GM12891 (cell line): ENCODE measurements at places on chromosomes 16 and 17.

DNA sequence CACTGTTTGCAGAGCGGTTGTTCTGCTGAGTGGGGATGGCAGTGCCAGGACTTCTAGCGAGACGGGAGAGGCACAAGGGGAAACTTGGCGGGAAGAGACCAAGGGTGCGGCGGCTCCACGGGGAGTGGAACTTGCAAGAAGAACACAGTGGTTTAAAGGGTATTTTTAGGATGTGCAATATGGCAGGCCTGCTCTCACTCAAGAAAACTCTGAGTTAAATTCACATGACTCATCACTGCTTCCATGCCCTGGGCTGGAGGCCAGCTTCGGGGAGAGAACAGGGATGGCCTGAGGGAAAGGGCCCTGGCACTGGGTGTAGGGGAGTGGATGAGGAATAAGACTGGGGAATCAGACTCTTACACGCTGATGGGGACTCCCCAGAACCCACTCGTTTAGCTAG is 13.3 kb upstream of the CD300LD start:
- DNase-seq: no peak

DNA sequence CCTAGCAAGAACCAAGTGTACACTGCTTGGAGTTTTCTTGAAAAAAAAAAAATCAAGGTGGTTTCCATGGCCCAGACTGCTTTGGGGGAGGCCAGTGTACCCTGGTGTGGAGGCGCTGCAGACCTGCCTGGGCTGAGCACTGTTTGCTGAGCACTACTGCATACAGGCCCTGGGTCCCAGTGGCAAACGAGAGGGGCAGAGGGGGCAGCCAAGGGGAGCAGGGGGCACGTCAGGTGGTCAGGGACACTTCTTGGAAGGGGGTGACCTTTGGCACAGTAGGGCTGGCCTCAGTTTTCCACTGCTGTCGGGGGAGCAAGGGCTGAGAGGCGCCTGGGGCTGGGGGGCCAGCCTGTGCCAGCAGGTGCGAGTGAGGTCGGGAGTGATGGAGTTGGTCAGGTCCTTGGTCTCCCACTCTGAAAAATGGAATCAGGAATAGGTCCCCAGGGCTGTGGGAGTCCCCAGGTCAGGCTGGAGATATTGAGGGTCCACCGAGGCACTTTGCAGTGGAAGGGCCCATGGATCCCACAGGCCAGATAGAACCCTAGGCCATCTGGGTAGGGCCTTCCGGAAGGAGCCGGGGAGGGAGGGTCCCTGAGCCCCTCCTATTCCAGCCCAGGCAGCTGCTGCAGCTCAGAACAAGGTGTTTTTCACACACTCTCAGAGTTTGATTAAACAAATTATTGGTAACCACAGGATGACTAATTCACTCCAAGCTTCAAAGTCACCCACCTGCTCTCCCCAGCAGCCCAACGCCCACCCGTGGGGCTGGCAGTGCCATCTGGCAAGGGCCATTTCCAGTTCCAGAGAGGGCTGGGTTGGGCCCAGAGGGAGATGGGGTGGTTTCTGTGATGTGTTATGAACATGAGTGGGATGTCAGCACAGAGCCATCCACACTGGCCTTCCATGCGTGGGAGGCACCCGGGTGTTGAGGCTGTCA is 3.5 kb downstream of the ZFPM1 start:
- DNase-seq: no peak

DNA sequence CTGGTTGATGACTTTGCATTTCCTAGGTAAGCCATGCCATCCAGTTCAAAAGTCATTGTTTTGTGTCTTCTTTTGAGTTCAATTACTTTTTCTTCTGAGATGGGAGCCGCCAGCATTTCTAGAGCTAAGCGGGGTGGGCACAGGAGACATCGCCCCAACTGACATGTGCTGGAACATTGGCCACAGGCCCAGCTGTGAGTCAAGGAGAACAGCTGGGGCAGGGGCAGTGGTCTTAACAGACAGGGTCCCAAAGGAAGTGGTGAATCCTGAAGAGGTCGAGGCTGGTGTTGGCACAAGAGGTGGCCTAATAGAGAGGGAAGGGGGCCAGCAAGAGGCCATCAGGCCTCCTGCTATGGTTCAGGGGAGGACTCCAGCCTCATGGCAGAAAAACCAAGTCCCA is 17.1 kb downstream of the RAB11FIP4 start:
- no peak for DNase-seq

GRCh38 chr17:8225813-8226535 is 15.6 kb upstream of the AURKB start:
- DNase-seq: no peak

GRCh38 chr17:30278032-30278431 is 13.7 kb downstream of the BLMH start:
- no peak for DNase-seq

GRCh38 chr17:36864827-36865430 is 72.3 kb upstream of the LHX1 start:
- DNase-seq: no peak

DNA sequence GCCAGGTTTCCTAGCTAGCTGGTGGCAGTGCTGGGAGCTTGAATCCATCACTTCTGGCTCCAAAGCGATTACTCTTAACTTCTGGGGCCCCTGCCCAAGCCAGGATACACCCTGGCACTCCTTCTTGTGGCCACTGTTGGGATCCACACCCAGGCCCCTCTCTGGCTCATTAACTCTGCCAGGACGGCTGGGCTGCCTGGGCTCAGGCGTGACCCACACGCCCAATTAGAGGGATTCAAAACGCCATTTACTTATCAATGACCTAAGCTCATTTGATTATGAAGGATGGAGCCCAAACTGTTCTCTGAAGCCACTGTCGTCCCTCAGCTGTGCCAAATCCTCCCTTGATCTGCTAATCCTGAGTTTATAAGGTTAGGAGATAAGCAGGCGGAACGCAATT is 79.7 kb upstream of the BRD7 start:
- no peak for DNase-seq

DNA sequence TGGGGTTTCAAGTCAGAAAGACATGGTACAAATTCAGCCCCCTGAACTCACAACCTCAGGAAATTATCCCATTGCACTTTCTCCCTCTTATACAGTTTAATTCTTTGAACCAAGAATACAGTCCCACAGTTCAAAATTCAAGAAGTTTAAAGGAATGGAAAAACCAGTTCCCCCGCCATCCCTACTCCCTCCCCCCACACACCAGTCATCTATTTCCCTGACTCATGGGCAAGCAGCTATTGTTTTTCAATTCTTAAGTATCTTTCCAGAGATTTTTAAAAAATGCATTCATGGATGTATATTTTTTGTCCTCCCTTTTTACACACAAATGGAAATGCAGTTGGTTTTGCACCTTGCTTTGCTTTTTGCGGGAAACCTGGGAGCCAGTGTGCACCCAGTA is 7.3 kb downstream of the SYCE1L start:
- no peak for DNase-seq

DNA sequence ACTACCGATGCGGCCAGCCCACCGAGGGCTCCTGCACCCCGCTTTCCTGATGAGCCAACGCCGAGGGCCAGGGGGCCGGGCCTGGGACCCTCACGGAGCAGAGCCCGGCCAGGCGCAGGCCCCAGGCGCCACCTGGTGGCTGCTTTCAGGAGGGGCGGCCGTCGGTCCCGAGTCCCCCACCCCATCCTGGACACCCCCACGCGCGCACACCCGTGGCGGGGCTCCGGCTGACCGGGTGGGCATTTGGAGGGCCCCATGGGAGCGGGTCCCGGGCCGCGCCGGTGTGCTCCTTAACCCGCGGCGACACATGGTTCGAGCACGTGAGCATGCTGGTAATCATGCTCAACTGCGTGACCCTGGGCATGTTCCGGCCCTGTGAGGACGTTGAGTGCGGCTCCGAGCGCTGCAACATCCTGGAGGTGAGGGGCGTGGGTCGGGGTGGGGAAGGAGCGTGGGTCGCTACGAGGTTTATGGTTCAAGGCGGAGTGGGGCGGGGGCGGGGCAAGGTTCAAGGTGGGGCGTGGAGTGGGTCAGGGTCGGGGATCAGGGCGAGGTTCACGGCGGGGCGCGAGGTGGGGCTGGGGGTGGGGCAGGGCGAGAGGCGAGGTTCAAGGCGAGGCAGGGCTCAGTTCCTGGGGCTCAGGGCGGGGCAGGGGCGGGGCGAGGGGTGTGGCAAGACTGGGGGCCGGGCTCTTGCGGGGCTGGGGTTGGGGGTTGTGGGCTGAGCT is 30.2 kb downstream of the TPSG1 start:
- DNase-seq: peak; percentile 64

DNA sequence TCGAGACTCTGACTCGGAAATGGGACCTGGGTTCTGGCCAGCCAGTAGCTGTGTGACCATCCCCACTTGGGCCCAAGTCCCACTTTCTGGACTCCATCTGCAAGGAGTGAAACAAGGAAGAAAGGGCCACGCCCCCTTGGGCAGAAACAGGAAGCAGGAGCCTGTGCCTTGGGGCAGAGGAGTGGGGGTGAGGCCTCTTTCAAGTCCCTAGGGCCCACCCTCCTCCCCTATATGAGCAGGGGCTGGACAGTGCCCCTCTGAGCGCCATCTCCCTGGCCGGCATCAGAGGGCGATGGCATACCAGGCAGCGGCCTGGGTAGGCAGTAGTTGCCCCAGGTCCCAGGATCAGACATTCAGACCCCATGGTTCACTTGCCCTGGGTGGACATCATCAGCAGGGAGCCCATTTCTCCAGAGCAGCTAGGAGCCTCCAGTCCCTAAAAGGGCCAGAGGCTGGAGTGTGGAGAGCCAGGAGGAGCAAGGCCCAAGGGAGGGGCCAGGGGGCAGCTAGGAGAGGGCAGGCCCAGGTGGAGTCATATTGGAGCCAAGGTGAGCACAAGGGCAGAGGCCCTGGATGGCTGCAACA is 7.1 kb downstream of the BCAR1 start:
- DNase-seq: no peak

DNA sequence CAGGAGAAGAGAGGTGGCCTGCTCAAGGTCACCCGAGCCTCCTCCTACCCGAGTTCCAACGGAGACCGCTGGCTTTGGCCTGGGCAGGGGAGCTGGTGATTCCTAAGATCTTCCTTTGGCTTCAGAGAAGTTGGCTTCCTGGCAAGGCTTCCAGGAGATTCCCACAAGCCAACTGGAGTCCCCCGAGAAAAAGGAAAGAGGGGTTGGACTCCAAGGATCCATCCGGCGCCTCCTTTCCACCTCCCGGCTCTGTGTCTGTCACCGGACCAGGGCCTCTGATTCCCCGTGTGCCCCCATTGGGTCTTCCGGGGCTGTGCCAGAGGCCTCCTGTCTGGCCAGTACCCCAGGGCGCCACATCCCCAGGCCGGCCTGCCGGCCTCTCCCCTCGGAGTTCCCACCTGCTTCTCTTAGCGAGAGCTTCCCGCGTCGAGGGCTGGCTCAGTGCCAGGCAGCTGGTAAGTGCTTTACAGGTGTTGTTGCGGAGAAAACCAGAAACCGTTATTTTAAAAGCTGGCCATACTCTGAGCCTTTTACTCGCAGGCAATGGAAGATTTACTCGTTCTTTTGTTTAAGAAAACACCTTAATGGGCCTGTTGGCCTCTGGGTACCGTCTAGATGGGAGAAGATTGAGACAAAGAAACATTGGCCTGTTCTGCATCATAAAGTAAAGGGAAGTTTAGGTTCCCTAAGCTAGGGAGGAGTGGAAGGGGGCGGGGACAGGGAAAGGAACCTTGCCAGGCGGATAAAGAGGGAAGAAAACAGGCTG is 258.4 kb upstream of the SDK2 start:
- no peak for DNase-seq

GRCh38 chr17:61467416-61468262 is 15.4 kb downstream of the TBX4 start:
- no peak for DNase-seq

GRCh38 chr16:49652456-49653172 is 203.3 kb downstream of the ZNF423 start:
- no peak for DNase-seq

DNA sequence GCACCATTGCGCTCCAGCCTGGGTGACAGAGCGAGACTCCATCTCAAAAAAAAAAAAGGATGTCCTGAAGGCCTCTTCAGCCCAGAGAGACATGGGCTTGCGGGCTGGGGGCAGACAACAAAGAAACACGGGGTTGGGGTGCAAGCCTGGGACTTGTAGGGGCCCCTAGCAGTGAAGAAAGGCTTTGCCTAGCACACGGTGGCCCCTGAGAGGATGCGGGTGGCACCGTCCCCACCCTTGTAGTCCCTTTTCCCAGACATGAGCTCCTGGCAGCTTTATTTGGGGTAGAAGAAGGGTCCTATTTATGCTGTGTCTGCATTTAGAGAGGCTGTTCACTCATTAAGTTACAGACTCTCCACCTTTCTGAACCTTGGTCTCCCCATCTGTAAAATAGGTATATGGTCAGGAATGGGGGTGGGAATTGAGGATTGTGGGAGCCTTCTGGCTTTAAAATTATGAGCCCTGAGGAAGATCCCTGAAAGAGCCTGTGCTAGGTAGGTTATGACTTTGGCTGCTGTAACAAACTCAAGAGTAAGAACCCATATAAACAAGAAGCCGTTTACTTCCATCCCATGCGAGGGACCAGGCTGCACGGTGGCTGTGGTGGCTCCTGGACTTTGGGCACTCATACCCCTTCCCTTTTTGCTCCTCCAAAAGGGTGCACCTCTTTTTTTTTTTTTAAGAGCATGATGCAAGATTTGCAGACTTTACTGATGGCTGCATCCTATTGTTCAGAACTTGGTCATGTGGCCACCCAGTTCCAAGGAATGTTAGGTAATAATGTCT is 20.6 kb upstream of the ADGRG1 start:
- no peak for DNase-seq

- no peak for DNase-seq
Measured at GRCh38 chr16:78463591-78463990, 364.1 kb downstream of the WWOX start.

- DNase-seq: no peak
Measured at GRCh38 chr17:66952031-66952524, 12.4 kb upstream of the CACNG4 start.

- no peak for DNase-seq
Measured at GRCh38 chr17:77555121-77555591, 403.3 kb upstream of the TNRC6C start.

DNA sequence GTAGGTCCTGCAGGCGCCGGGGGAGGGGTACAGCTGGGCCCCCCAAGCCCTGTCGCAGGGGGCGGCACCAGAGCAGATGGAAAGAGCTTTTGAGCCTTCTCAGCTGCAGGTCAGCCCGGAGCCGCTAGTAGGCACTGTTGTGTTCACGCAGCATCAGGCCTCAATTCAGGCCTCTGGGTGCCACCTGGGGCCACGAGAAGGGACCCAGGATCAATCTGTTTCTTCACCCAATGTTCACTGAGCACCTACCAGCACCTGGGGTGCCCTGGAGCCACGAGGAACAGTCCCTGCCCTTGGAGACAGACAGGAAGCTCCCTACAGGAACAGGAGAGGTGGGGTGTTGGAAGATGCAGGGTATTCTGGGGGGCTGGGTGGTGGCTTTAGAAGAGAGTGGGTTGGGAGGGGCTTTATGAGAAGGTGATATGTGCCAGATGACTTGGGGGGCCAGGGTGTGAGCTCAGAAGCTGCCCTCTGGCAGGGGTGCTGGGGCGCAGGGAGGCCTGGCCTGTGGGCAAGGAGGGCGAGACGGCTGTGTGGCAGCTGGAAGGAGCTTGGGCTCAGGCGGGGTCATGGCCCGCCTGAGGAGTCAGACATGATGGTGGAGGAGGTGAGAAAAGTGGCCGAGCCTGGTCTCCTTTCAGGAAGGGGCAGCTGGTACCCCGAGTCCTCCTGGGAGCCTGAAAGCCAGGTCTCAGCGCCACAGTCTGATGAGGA is 121.9 kb upstream of the GSE1 start:
- peak; percentile 84 for DNase-seq

GRCh38 chr16:11949527-11949926 is 7.7 kb upstream of the NPIPB2 start:
- DNase-seq: peak; percentile 53

- no peak for DNase-seq
Measured at GRCh38 chr16:84068783-84069462, 26.3 kb upstream of the SLC38A8 start.
